A549 treated with GW870086 at 1 μM for 4 hours (cell line): ENCODE measurements at places on chromosomes 11 and 22. TPM values are rescaled to one million over a fixed set of nuclear protein-coding genes. Genes with fewer than 3 reads are reported as not detected.

TMPRSS13 gene
- total RNA-seq, result not detected in 5 replicates

SLC5A12 gene
- total RNA-seq, result not detected in 5 replicates

XKR3 gene
- not detected in 5 replicates for total RNA-seq

CCDC15 gene
- total RNA-seq, result 0.29 to 0.67 TPM (median 0.52 TPM) in 5 replicates

OR6T1 gene
- not detected in 5 replicates for total RNA-seq

FAM227A gene
- 0.49 to 1.2 TPM (median 0.68 TPM) in 5 replicates for total RNA-seq

WNT7B gene
- 63.4 to 88.8 TPM (median 78.6 TPM) in 5 replicates for total RNA-seq

C22orf15 gene
- total RNA-seq, result not detected in 5 replicates

VSTM5 gene
- 0.05 TPM in 1 of 5 replicates, not detected in the others for total RNA-seq

ANO1 gene
- total RNA-seq, result 2.7 to 3.2 TPM (median 2.9 TPM) in 5 replicates

TRIM49 gene
- total RNA-seq, result 0.07 TPM in 1 of 5 replicates, not detected in the others

PLAAT5 gene
- not detected in 5 replicates for total RNA-seq

OR8A1 gene
- total RNA-seq, result not detected in 5 replicates

ESRRA gene
- 45.6 to 65.4 TPM (median 61.7 TPM) in 5 replicates for total RNA-seq

TTC36 gene
- total RNA-seq, result not detected in 5 replicates

SYCE3 gene
- total RNA-seq, result 0.40 to 0.80 TPM (median 0.75 TPM) in 3 of 5 replicates, not detected in the others

NECTIN1 gene
- 8.6 to 12.6 TPM (median 10.8 TPM) in 5 replicates for total RNA-seq

KRTAP5-9 gene
- 0.11 TPM in 1 of 5 replicates, not detected in the others for total RNA-seq

POTEH gene
- not detected in 5 replicates for total RNA-seq

PHLDB1 gene
- total RNA-seq, result 7.0 to 9.8 TPM (median 7.5 TPM) in 5 replicates

HBE1 gene
- 0.38 TPM in 1 of 5 replicates, not detected in the others for total RNA-seq

TRIM51 gene
- not detected in 5 replicates for total RNA-seq

MS4A14 gene
- total RNA-seq, result not detected in 5 replicates

MRGPRX1 gene
- total RNA-seq, result not detected in 5 replicates

NAALAD2 gene
- not detected in 5 replicates for total RNA-seq

ASPHD2 gene
- total RNA-seq, result 1.1 to 1.2 TPM (median 1.1 TPM) in 5 replicates

MYO7A gene
- total RNA-seq, result 1.2 to 1.5 TPM (median 1.3 TPM) in 5 replicates

HORMAD2 gene
- total RNA-seq, result not detected in 5 replicates

IL17REL gene
- 0.05 to 0.08 TPM in 2 of 5 replicates, not detected in the others for total RNA-seq

OR6A2 gene
- not detected in 5 replicates for total RNA-seq

CNTN5 gene
- not detected in 5 replicates for total RNA-seq

OR52N4 gene
- not detected in 5 replicates for total RNA-seq

CCDC116 gene
- total RNA-seq, result 0.09 TPM in 1 of 5 replicates, not detected in the others

POGLUT3 gene
- total RNA-seq, result 9.1 to 11.6 TPM (median 10.8 TPM) in 5 replicates

CARD18 gene
- total RNA-seq, result not detected in 5 replicates

C11orf65 gene
- 0.12 to 0.49 TPM (median 0.14 TPM) in 3 of 5 replicates, not detected in the others for total RNA-seq

MRGPRE gene
- total RNA-seq, result 0.14 to 0.17 TPM in 2 of 5 replicates, not detected in the others

MMP27 gene
- not detected in 5 replicates for total RNA-seq

KCNJ1 gene
- total RNA-seq, result not detected in 5 replicates

SLC29A2 gene
- 3.5 to 5.7 TPM (median 5.3 TPM) in 5 replicates for total RNA-seq

OR4A5 gene
- not detected in 5 replicates for total RNA-seq

OR5B21 gene
- total RNA-seq, result not detected in 5 replicates

NRXN2 gene
- 0.19 to 0.35 TPM (median 0.27 TPM) in 5 replicates for total RNA-seq
